ENCODE measurements at places on chromosomes 13 and 19.

DNA sequence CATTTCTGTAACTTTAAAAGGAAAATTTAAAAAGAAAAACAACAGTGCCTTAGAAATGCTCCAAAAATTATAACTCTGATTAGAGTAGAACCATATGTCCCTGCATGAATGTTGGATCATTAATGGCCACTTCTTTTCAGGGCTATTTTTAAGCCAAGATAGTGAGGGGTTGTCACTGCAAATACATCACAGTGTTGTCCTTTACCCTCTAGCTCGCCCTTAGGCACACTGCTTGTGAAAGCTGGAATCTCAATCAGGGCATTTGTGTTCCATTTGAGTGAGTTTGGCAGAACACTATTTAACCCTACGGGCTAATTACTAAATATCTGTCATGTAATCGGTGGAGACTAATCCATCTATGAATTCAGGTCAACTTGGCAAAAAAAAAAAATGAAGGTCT lies 212.2 kb downstream of the NHLRC3 start:
- DNase-seq, result no peak

GRCh38 chr13:73740666-73741065 lies 393.5 kb downstream of the KLF12 start:
- DNase-seq, result no peak

GRCh38 chr19:18501832-18502231 lies 20.0 kb downstream of the ELL start:
- no peak for DNase-seq

- no peak for DNase-seq
Observed at GRCh38 chr19:18677156-18677555, 6.3 kb upstream of the CRTC1 start.

DNA sequence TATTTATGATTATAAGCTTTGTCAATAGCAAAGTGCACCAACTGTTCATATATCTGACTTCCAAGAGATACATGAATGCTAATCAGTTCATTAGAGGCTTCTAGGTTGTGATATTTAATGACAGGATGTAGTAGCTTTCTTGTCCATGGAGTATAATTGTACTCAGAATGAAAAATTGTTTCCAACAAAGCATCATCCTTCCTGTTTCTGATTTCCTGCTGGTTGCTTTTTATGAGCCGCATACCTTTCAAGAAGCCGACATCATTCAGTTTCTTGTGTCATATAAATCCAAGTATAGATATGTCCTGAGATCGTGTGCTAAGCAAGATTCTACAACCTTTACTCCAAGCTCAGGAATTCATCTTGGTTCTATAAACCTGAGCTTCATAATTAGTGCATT lies 326.6 kb downstream of the DIAPH3 start:
- no peak for DNase-seq

- DNase-seq, result no peak
Observed at GRCh38 chr13:89279374-89279773, 1608.2 kb downstream of the SLITRK5 start.

GRCh38 chr13:35884211-35884760 lies 246.9 kb downstream of the DCLK1 start:
- no peak for DNase-seq

DNA sequence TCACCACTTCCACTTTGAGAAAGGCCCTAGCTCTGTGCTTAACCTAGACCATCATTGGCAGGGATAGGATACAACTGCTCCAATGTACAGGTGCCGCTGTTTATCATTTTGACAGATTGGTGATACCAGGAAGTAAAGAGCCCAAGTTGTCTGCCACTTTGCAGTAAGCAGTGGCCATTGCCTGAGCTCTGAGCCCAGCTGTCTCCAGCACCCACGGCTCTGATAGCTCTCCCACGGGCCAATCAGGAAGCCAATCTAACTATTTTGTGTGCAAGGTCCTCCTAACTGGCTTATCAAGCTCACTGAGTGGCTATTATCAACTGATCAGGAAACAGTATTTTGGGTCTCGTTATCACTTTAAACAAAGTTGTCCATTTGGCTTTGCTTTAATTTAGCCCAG lies 181.1 kb downstream of the DCT start:
- no peak for DNase-seq

- no peak for DNase-seq
Observed at GRCh38 chr19:17866964-17867486, 4.7 kb upstream of the SLC5A5 start.

DNA sequence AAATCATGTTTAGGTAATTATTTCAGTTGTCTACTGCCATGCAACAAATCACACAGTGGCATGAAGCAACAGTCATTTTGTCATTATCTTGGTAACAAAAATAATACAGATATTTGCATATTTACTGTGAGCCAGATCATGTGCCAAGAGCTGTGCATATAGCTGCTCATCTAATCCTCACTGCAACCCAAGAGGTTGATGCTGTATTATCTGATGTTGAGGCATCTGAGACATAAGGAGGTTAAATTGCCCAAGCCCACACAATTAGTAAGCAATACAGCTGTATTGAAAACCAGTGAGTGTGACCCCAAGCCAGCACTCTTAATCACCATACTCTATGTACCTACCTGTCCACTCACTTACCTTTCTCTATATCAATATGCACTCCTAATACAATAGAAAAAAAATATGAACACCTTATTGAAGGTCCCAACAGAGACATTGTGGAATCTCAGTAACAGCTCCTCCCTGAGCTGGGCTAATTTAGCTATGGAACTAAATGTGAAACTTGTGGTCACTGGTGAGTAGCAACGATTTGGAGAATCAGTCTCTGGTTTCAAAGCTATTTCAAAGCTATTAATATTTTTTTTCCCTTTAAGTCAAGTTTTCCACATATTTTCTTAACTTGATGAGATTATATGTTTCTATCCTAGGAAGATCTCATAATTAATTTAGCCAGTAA lies 185.2 kb downstream of the KLF12 start:
- no peak for DNase-seq

DNA sequence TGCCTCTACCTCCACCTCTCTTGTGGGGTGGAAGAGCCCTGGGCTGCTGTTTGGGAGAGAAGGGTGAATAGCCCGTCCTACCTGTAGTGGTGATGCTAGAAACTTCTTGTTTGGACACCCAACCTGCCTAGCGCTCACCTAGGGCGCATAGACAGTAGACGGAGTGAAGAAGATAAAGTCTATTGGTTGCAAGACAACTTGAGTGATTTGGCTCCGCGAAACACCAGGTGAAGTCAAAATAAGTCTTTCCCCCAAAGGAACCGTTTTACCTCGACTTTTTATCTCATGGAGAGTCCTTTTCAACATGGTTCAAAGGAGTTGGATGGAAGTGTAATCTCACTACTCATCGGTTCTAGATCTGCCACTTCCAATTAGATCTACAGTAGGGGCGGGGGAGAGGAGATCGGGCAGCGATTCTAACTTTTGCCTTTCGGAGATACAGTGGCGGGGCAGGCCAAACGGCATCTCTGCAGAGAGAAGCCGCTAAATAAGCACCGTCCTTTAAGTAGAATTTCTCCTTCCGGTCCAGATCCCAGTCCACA lies 694 bp upstream of the ZIC5 start:
- no peak for DNase-seq

- DNase-seq, result no peak
Observed at GRCh38 chr13:26961890-26962615, 201.5 kb upstream of the GPR12 start.

GRCh38 chr19:11570039-11570462 lies 7.4 kb downstream of the ACP5 start:
- no peak for DNase-seq

DNA sequence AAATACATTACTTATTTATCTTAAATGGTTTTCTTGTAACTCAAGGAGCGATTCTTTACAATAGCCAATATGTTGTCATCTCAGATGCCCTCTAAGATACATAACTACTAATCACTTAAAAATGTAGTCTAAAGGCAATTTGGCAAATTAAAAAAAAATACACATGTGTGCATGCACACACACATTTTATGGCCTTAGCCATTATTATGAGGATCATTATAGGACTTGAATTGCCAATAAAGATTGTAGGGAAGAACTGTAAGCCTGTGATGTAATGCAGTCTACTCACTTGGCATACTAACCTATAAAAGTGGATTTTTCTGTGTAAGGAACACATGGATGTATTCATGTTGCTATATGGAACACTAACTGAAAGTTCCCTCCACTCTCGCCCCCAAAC lies 274.3 kb downstream of the SHISA2 start:
- no peak for DNase-seq

DNA sequence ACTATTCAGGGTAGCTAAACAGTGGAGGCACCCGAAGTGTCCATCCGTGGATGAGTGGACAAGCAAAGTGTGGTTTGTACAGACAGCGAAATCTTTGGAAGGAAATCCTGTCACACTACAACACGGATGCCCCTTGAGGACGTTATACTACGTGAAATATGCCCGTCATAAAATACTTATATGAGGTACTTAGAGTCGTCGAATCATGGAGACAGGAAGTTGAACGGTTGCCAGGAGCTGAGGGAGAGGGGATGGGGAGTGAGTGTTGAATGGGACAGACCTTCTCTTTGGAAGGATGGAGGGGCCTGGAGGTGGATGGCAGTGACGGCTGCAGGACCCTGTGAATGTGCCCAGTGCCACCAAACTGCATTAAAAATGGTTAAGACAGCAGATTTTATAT lies 11.6 kb downstream of the ATP4B start:
- no peak for DNase-seq

GRCh38 chr13:59951011-59951410 lies 212.7 kb downstream of the DIAPH3 start:
- no peak for DNase-seq

DNA sequence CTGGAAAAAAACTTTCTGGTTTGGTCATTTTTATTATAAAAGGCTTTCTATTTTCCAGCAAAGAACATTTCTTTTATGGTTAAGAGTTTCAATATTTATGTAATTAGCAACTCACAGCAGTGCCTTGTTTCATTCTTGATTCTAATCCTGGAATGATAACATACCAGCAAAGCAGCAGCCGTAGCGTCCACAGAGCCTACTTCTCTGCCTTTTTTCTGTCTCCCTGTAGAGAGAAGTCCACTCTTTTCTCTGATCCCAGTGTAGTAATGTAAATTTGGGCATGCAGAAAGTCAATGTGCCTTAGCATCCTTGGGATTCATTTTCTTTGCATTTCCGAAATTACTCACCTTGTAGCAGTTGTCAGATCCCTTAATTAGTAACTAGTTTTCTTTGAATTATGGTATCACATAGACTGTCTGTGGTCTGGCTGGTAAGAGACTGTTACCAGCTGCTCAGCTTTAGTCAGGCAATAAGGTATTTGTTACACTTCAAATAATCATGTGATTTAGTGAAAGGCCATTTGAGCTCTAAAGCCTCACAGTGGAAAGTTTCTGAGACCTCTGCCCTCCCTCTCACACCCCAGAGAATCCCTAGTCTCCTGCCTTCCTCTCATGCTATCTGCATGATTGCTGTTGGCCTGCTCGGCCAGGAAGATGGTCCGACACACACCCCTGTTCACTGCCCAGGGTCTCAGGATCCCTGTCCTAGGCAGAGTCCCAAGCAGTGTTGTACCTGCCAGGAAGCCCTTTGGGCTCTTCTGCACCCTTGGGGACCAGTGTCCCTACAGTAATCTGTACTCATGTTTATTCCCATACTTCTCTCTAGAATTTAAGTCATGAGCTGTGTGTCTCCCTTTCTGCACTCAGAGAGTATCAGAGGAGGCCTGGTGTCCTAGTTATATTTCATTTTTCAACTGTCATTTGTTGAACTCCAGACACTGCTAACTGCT lies 86.3 kb downstream of the LRCH1 start:
- DNase-seq, result no peak

DNA sequence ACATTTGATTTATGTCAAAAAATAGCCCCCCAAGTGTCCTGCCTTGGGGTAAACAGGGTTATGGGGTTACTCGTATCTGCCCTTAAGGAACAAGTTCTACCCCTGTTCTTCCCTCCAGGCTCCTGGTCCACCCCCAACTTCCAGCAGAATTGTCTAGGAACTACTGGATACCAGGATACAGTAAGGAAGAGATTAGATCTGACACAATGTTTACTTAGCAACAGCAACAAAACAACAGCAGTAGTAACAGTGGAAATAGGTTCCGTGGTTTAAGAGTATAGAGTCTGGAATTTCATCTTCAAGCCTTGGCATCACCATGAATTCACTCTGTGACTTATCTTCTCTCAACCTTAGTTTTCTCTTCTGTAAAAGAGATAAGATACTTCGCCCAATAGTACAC lies 1.7 kb upstream of the FAM98C start:
- no peak for DNase-seq

DNA sequence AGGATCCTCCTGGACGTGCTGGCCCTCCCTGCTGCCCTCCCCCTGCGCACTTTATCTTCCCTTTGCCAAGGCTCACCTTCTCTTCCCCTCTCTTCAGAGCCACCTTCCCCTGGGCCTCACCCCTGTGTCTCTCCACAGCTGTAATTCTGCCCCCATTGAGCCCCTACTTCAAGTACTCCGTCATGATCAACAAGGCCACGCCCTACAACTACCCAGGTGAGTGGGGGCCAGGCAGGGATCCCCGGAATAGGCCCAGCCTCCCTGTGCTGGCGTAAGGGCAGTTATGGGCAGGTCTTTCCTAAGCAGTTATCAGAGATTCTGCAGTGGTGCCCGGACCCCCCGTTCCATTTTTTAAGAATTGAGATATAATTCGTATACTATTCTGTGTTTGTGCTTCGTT lies 3.1 kb downstream of the NDUFA3 start:
- no peak for DNase-seq

Measured in activated CD4-positive, alpha-beta T cell treated with anti-CD3 and anti-CD28 coated beads for 48 hours (primary cell).